ENCODE measurements at places on chromosomes 13 and 19. TPM values are rescaled to one million over a fixed set of nuclear protein-coding genes. Genes with fewer than 3 reads are reported as not detected.

DNA sequence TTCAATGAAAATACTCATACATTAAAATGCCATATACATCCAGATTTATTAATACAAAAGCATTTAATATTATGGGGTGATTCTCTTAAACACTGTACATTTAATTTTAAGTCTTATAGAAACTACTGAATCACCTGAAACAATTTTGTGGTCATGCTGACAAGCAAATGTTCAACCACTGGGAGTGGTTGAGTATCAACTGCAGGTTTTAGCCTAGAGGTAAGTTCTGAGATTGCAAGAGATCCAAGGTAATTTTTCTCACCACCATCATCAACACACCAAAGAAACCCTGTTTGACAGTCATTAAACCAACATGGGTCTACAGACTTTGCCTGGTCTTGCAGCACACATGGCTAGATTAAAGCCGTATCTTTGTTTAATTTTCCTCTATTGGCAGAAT, 196.3 kb downstream of the LHFPL6 start:
- no peak for DNase-seq

- no peak for DNase-seq
These were observed 334.6 kb downstream of the MYO16 start for GRCh38 chr13:108963846-108964600.

DNA sequence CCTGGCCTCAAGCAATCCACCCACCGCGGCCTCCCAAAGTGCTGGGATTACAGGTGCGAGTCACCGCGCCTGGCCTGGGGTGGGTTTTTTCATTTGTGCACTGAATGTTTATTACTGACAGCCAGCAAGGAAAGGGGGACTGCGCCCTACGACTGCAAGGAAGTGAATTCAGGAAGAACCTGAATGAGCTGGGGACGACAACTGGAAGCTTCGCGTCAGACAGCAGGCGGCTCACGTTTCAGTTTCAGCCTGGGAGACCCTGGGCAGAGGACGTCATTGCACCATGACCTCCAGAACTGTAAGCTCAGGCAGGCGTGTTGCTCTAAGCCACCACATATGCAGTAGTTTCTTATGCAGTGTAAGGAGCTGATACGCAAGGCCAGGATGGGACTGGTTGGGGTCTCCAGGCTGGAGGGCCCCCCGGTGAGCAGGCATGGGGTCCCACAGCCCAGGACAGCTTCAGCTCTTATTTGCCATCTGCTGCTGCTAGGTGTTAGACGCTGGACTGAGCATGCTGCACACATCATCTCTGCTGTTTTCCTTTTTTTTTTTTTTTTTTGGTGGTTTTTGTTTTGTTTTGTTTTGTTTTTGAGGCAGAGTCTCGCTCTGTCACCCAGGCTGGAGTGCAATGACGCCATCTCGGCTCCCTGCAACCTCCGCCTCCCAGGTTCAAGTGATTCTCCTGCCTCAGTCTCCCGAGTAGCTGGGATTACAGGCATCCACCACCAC, 66.6 kb downstream of the GADD45B start:
- DNase-seq, result no peak

- DNase-seq, result no peak
These were observed 14.4 kb upstream of the GNA15 start for GRCh38 chr19:3121396-3121795.

DNA sequence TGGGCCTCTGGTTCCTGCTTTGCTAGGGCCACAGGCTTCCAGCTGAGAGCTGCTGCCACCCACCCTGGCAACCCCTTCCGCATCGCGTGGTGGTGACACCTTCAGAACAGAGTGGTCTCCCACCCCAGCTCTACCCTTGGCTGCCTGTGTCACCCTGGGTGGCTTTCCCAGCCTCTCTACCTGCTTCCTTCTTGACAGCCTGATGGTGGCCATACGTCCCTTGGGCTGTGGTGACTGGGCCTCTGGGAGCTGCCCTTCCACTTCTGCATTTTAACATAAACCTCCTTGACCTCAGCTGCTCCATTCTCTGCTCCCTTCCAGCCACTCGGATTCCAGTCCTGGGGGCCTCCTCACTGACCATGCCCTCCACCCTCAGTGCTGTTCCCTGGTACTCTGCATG, 17.0 kb downstream of the PAK4 start:
- no peak for DNase-seq

DNA sequence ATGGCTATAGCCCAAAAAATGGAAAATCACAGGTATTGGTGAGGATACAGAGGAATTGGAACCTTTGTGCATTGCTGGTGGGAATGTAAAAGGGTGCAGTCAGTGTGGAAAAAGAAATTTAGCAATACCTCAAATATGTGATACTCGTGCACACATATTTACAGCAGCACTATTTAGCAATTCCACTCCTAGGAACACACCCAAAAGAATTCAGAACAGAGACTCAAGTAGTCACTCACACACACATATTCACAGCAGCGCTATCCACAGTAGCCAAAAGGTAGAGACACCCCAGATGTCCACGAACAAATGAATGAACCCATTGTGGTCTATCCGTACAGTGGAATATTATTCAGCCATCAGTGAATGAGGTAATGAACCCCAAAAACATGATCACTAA, 114.0 kb downstream of the COL4A2 start:
- DNase-seq, result no peak

LYL1 gene
- 5.0 TPM for polyA plus RNA-seq
